ENCODE measurements at places on chromosomes 7 and 10.

GRCh38 chr7:490461-491291 lies 29.0 kb downstream of the PDGFA start:
- peak; percentile 17 for DNase-seq

DNA sequence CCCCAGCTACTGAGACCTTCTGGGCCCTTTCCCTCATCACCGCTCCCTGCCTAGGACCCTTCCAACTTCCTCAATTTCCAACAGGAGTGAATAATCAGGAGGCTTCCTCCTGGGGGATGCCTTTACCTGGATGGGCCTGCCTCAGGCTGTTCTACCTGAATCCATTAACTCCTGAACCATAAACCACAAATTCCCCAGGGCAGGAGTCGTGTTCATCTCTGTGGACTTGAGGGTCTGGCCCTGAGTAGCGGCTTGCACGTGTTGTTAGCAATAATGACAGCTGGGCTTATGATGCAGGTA lies 105.1 kb upstream of the GPR26 start:
- DNase-seq, result no peak

DNA sequence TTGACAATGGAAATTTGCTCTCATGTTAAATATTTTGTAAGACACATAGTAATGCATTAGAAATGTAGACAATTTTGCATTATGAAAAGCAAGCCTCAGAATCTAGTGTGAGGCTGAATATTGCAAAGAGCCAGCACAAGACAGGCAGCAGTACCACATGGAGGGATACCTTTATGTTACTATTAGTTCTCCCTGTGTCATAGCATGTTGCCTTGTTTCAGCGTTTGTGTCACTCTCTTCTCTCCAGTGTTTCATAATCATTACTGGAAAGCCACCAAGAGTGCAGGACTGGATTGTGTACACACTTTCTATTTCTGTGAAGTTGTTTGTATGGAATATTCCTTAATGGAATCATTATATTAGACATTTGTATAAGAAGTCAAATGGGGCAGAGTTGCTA lies 8.5 kb downstream of the AHR start:
- DNase-seq, result no peak

GRCh38 chr10:51699145-51699474 lies 285 bp downstream of the CSTF2T start:
- no peak for DNase-seq

DNA sequence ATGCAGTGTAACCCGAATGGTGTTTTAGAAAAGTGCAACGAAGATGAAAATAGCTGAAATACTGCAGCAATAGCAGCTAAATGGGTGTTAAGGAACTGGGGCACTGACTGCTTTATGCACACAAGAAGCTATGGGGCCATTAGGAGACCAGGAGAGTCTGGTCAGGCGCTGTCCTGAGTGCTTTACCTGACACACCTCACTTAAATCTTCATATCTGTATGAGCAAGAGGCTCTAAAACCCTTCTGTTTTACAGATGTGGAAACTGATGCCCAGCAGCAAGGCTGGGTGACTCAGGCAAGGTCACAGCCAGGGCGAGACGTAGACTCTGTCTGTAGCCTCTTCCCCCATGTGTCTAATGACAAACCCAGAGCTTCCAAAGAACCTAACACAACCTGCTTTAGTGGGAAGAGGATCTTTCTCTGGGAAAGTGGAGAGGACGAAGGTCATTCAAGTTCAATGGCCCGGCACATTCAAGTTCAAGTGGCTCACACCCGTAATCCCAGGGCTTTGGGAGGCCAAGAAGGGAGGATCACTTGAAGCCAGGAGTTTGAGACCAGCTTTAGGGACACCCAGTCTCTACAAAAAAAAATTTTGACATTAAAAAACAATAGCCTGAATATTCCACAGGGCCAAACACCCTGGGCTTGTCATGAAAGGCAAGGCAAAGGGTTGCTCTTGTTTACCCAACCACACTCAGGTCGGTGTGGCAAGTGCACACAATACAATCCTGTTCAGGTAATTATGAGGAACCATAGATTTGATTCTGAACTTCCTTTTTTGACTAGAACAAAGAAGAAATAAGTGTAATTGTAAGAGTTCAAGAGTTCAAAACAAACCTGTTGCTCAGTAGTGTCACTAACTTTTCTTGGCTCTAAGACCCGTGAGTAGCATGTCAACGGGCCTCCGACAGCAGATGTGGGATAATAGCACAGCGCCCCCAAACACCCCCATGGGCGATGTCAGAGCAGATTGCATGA lies 53.7 kb upstream of the KLF6 start:
- no peak for DNase-seq

GRCh38 chr7:116802144-116802745 lies 60.1 kb upstream of the CAPZA2 start:
- DNase-seq, result no peak

GRCh38 chr7:64174941-64175340 lies 32.1 kb upstream of the ZNF735 start:
- no peak for DNase-seq

- no peak for DNase-seq
Measured at GRCh38 chr10:1968257-1969033, 231.1 kb upstream of the ADARB2 start.

DNA sequence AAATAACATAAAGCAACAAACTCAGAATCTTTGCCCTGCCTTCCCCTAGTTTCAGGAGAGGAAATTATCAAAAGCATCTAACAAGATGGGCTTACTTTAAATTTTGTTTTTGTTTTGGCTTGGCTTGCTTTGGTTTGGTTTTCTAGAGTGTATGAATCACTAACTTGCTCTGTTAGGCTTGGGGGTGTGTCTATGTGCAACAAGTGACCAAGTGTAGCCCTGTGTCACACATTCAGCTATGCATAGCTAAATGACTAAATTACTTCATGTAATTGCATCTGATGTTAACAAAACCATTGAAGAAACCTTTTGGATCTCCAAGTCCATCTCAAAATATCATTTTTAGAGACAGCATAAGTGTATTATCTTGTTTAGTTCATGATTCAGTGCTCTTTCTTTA lies 251.0 kb downstream of the TFEC start:
- DNase-seq, result no peak

DNA sequence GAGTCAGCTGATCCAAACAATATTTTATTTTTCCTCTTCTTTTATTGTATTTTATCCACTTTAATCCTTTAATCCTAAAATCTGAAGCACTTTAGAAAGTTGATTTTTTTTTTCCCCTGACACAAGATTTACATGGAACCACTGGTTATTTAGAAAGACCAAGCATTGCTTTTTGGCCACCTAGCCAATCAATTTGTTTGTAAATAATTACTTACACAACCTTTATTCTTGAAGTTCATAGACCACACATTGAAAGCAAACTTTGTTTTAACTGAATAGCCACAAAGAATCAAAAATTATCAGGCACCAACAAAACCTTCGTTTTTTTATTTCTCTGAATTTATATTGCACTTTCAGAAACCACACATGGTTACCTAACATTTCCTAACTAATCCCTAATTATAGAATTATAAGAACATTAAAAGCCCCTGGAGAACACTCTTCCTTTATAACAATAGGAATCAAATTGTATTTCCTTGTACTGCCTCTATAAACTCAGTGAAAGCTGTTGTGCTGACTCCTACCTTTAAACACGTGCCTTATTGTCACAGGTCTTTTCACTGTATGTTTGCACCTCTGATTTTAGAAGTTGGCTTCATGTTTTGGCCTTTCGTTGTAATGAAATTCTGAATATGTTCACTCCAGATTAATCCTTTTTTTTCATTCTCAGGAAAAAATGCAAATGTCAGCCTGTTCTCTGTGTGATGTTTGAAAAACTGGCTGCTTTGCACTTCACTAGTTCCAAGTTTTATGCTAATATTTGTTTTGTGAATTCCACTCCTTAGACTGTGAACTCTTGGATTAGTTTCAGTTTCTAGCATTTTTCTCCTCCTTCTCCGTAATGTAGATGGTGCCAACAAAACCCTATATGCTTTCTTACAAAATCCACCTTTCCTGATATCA lies 1511.9 kb downstream of the REEP3 start:
- no peak for DNase-seq

- DNase-seq, result no peak
Measured at GRCh38 chr10:59971915-59972314, 65.6 kb upstream of the CCDC6 start.

- no peak for DNase-seq
Measured at GRCh38 chr10:34299105-34299611, 515.9 kb downstream of the PARD3 start.

- peak; percentile 79 for DNase-seq
Measured at GRCh38 chr7:64313740-64314491, at the start of gene ZNF736. TSS of gene ZNF736 (plus strand) at chr7:64313961. CDS start at chr7:64314151, 190 bp downstream.

DNA sequence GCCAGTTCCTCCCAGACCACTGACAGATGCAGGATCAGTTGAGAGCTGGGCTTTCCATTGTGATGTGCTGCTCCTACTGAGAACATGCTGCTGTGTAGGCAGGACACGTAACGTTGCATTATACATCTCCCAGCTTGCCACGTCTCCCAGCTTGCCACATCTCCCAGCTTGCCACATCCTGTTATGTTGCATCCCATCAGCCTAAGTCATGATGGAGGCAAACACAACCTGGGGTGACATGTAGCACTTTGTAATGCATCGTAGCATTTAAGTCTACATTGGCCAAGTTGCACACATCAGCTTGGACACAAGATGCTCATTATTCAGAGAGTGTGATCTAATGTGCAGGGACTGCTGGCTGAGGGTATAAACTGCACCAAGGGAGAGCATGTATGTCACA lies 73.3 kb upstream of the CHCHD3 start:
- DNase-seq, result no peak

GRCh38 chr10:11742009-11742778 lies at the start of gene ECHDC3:
TSS of gene ECHDC3 (plus strand) at chr10:11742382. CDS start at chr10:11742577, 195 bp downstream.
- DNase-seq, result no peak

- DNase-seq, result no peak
Measured at GRCh38 chr10:1230138-1230537, 174.0 kb downstream of the WDR37 start.

DNA sequence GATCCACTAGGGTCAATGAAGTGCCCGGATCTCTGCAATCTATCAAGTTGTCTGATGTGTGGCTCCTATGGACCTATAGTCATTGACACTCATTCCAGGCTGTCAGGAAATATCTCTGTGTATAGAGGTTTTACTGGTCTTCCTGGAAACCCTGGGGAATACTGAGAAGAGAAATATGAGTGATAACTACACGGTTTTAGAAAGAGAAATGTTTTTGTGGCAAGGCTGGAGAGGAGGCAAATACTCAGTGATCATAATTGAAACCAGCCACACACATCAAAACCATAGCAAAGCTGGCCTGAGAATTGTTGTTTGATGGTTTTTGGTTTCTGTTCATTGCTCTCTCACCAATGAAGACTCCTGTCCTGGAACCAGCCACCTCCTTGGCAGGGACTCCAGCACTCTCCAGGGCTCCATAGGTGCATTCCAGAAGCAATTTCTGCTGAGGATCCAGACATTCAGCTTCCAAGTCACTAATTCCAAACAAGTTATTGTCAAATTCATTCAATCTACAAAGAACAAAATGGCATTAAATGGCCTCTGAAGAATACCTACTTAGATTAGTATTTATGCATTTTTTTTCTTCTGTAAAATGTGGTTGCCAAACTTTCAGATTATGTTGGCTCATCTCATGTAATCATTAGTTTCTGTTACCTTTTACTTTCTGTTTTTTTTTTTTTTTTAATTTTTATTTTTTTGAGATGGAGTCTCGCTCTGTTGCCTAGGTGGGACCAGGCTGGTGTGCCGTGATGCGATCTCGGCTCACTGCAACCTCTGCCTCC lies 108.6 kb upstream of the ABI1 start:
- DNase-seq, result no peak

DNA sequence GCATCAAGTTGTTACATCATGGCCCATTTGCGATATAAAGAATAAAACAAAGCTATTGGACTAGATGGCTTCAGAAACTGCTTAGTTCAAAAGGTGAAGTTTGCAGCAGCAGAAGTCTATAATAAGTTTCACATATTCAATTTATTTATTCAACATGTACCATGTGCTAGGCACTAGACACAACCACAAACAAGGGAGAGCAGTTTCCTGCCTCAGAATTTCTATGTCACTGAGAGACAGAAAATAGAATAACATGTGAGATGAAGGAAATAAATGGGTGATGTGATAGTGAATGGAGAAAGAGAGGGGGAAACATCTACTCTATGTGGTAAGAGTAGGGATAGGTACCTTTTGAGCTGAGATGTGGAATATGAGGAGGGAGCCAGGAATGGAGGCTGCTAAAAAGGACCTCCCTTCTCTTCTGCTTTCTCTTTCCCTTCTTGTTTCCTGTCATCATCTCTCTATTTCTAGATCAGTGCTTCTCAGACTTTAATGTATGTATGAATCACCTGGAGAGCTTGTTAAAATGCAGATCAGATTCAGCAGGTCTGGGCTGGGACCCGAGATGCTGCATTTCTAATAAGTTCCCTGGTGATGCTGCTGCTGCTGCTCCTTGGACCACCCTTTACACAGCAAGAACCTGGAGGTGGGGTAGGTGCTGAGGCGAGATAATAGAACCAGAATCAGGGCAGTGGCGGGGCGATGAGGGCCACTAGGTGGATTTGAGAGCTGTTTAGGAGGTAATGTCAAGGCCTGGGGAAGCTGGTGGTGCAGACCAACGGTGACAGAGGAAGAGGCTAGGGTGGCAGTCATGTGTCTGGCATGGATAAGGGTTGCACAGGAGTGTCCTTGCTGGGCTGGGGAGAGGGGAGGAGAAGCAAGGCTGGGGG lies 13.7 kb upstream of the INMT start:
- DNase-seq, result no peak

GRCh38 chr10:127527320-127527719 lies 21.8 kb upstream of the NPS start:
- no peak for DNase-seq

- no peak for DNase-seq
Measured at GRCh38 chr10:131806146-131806545, 94.7 kb upstream of the PPP2R2D start.

DNA sequence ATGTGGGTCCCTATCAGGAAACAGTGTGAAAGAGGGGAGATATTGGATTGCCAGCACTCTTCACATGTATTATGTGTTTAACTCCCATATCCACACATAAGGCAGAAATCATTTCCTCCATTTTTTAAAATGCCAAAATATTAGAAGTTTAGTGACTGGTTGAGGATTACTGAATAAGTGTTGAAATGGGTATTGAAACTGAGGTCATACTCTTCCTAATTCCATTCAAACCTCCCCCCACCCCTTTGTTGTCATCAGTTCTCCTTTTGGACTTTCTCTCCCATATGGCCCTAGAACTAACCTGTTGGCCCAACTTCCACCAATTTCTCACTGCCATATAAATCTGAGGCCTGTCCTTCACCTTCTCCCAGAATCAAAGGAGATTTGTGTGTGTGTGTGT lies 81.6 kb downstream of the EVX1 start:
- no peak for DNase-seq

GRCh38 chr7:12508554-12508953 lies 62.0 kb upstream of the SCIN start:
- DNase-seq, result no peak

GRCh38 chr10:26730552-26730951 lies 33.1 kb downstream of the PDSS1 start:
- DNase-seq, result no peak

DNA sequence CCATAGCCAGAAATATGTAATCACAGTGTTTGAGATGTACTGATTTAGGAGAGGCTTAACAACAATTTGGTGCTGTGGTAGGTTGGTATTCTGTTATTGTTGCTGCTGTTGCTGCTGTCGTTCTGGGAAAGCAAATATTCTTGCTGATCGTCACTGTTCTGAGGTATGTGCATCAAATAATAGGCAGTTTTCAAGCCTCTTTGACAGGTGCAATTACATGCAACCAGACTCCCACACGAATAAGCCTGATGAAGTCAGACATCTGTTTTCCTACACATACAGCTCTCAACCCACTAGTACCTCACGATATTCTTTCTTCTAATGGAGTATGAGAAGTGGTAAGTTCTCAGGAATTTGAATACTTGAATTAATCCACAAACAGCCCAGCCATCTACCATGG lies 46.7 kb upstream of the NRG3 start:
- DNase-seq, result no peak
